ENCODE measurements at places on chromosomes 2 and 18.

GRCh38 chr2:41695198-41696113 is 352.4 kb upstream of the PKDCC start:
- no peak for DNase-seq

GRCh38 chr2:40418614-40419363 is 33.1 kb downstream of the SLC8A1 start:
- no peak for DNase-seq

- DNase-seq = no peak
Observed at GRCh38 chr2:200856806-200857205, 7.7 kb downstream of the CLK1 start.

GRCh38 chr2:136482966-136483365 is 282.4 kb upstream of the THSD7B start:
- no peak for DNase-seq

GRCh38 chr2:219496247-219496824 is 2.4 kb upstream of the GMPPA start:
- DNase-seq = no peak

- DNase-seq = no peak
Observed at GRCh38 chr2:51208521-51208920, 176.6 kb upstream of the NRXN1 start.

- peak; percentile 29 for DNase-seq
Observed at GRCh38 chr2:227415538-227416424, 28.0 kb upstream of the SCYGR1 start.

DNA sequence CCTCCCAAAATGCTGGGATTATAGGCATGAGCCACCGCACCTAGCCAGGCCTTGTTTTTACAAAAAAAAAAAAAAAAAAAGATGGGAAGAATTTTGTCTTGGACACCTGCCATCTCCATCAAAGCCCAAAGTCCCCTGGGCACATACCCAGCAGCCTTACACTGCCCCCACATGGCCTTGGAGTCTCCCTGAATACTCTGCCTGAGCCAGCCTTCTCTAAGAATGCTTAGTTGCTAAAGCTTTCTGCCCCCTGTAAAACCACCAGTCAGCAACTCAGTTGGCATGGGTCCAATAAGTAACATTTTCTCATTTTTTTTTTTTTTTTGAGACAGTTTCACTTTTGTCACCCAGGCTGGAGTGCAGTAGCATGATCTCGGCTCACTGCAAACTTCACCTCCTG is 40.6 kb downstream of the SPC25 start:
- peak; percentile 60 for DNase-seq

DNA sequence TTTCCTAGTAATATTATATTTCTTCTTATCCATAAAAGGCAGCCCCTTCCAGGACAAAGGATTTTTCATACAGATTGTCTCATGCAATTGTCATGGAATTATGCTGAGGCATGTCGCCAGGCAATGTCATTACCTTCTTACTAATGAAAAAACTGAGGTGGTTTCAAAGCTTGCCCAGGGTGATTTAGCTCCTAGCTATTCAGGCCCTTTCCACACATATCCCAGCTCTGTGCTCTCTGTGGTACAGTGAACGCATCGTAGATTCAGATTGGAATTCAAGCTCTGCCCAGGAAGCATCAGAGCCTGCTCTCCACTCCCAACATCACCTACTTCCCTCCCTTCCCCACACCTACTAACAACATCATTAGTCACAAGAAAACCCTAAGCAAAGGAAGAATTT is 60.1 kb downstream of the ATP8B1 start:
- DNase-seq = no peak

GRCh38 chr18:14000884-14001283 is 85.5 kb upstream of the MC2R start:
- no peak for DNase-seq

- no peak for DNase-seq
Observed at GRCh38 chr2:233976087-233976486, 58.9 kb downstream of the TRPM8 start.

- DNase-seq = no peak
Observed at GRCh38 chr2:168694866-168695265, 107.6 kb upstream of the NOSTRIN start.

Measured in KBM-7 (cell line).